Stimulated activated CD4-positive, alpha-beta T cell treated with anti-CD3 and anti-CD28 coated beads, Interleukin-4, amount 100 ng/mL, for 24 hours (primary cell): ENCODE measurements at places on chromosomes 16 and 17.

DNA sequence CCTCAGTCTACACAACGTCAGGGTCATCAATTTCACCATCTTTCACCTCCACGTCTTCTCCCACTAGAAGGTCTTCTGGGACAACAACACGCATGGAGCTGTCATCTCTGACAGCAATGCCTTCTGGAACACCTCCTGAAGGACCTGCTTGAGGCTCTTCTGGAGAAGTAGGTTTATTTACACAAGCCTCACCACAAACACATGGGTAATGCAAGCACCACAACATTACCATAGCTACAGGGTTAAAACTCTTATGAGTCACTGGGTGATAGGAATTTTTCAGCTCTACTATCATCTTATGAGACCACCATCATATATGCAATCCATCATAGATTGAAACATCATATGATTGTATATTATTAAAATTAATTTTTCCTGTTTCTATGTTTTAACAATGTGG is 215.4 kb downstream of the CHD9NB start:
- DNase-seq, result no peak

DNA sequence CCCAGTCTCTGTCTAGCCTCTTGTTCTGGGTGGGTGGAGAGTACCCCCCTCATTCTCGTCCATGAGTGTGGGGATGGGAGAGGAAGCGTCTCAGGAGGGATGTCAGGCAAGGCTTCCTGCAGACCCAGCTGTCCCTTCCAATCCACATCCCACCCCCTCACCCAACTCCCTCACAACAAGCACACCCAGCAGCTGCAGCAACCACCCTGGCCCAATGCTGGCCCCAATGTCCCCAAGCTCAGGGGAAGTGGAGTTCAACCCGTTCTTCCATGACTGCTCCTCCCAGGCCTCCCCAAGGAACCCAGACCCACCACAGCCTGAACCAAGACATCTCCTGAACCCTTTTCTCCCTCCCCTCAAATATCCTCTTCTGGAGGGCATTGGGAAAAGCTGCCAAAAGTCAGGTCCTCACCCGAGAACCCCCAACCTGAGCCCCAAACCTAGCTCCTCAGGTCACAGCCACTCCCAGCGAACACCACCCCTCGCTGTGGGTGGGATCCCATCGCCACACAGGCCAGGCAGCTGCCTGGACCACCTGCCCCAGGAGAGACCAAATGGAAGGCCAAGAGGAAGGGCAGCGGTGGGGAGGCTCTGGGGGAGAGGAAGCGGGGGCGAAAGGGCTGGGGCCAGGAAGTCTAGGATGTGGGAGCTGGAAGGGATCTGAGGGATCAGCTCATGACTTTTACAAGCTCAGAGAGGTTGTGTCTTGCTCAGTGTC is 47.6 kb downstream of the FZD2 start:
- DNase-seq, result no peak

DNA sequence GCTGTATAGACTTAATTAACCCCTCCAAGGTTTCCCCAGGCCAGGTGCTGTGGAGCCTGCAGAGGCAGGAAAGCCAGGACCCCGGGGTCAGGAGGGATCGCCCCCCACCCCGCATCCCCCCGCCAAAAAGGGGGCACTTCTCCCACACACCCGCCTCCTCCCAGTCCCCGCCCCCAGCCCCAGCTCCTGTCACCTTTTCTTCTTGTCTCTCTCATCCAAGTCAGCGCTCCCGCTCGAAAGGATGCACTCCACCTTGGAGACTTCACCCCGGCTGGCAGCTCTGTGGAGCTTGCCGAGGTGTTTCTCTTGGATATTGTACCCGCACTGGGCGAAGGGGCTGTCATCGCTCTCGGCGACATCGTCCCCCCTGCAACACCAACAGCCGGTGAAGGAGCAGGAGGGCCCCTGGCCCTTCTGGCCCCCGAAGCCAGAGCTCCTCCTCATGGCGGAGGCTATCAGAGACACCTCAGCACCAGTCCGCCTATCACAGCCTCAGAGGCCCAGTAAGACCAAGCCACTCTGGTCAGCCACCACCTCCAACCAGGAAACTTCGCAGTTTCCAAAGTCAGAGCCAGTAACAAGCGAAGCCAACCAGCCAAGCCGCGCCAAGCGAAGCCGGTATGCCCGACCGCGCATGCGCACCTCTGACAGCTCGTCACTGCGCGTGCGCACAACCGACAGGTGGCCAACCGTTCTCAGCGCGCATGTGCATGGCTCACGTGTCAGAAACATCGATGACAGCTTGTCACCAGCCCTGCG is 52.5 kb downstream of the SHCBP1 start:
- no peak for DNase-seq

DNA sequence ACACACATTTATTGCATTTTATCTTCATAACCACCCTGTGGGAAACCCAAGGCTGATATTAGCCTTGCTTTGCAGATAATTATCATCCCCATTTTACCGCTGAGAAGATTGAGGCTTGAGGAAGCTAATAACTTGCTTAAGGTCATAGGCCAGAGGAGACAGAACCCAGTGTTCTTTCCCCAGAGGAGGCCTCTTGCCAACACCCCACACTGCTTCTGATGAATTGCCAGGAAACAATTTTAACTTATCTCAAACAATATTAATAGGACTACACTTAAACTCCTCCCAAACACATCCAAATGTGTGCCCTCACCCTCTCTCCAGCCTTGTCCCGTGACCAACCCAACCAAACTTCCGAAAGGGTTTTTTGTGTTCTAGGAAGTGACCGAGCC is 2.1 kb upstream of the SPG7 start:
- DNase-seq, result no peak

DNA sequence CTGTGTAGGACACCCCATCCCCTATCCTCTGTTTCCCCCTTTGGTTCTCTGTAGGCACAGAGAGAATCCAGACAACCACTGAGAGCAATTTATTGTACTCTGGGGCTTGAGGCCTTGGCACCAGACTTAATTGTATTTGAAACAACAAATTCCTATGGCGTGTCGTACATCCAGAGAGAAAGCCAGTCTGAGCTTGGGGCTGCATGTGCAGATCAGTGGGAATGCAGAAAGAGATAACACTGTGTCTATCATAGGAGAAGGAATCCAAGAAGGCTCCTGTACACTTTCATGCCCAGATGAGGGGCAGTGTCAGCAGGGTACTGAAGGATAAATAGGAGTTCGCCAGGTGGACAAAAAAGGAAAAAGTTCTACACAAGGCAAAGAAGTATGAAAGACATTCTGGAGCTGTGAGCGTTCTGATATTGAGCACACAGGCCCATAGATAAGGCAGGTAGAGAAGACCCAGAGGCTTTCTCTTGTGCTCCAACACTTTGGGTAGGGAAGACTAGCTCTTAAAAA is 22.0 kb upstream of the IL4R start:
- no peak for DNase-seq

GRCh38 chr17:75463603-75464002 is 7.2 kb downstream of the TMEM94 start:
- no peak for DNase-seq

DNA sequence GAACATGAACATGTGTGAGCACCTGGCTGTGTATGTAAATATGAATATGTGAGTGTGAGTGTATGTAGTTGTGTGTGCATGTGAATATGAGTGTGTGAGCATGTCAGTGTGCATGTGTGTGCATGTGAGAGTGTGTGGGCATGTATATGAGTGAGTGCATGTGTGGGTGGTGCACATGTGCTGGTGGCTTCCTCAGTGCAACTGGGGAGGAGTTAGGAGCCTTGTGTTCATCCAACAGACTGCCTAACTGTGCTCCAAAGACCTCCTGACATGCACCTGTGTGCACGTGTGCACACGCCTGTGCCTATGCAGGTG is 1.4 kb downstream of the TMEM235 start:
- no peak for DNase-seq

DNA sequence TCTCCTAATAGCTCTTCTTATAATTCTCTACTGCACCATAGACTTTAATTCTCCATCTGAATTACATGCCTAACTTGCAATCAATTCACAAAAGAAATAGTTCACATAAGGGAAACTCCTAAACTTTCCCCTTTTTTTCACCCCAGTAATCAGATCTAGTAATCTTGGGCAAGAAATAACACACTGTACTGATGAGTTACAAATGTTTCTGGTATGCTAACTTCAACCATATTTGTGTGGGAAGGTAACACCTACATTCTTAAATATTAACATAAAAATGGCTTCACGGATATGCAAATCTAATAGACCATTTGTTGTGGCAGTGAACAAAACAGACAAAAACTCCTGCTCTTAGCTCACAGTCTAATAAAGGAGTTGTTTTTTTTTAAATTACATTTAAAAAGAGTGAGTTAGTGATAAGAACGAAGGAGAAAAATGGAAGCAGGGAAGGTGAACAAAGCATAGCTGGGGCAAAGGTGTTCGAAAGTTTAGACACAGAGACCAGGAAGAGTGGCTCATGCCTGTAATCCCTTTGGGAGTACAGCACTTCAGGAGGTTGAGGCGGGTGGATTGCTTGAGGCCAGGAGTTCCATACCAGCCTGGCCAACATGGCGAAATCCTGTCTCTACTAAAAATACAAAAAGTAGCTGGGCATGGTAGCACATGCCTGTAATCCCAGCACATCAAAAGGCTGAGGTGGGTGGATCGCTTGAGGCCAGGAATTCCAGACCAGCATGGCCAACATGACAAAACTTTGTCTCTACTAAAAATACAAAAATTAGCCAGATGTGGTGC is 34.8 kb downstream of the CMTM3 start:
- DNase-seq, result no peak

DNA sequence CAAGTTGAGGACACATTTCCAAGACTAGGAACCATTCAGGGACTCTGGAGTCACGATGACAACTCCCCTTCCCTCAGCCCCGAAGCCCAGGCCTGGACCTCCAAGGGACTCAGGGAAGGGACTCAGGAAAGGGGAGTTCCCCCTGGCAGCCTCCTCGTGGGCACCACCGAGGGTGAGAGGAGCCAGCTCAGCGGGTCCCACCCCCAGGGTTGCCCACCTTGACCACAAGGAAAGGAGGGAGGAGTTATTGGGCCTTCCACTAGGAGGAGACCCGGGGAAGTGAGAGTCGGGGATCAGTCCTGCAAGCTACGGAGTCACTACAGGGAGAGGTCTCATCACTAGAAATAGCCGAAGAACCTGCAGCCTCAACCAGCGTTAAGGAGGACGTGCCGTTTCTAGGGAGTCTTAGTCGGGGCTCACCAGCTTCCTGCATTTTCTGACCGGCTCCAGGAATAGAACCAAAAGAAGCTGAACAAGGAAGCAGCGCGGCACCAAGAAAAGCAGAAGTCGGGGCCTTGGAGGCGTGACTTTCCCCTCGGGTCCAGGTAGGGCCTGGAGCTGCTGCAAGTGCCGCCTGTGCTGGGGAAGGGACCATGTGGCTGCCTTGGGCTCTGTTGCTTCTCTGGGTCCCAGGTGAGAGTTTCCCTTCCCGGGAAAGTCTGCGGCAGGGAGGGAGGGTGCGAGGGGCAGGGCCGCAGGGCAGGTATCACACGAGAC is at the start of gene CD300A:
Gene CD300A, plus strand, starts transcription at position 524 of the 717 bp plus-strand sequence. Its CDS starts 70 bp downstream, at position 594.
- peak; percentile 17 for DNase-seq

DNA sequence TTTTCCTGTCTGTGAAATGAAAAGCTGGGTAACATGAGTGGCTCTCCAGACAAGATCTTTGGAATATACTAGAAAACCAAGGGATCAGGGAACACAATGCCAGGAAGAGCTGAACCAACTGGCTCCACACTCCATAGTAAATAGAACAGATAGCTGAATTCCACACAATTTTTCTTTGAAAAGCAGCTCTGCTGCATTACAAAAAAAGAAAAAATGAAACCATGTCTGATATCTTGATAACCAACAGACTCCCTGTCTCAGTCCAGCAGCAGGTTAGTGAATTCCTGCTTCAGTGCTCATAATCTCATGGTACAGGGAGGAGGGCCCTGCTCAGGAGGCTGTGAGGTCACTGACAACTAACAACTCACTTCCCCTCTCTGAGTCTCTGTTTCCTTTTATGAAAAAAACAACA is 97.1 kb downstream of the CDH11 start:
- no peak for DNase-seq

- no peak for DNase-seq
Observed at GRCh38 chr16:7452090-7452489, 119.4 kb downstream of the RBFOX1 start.

DNA sequence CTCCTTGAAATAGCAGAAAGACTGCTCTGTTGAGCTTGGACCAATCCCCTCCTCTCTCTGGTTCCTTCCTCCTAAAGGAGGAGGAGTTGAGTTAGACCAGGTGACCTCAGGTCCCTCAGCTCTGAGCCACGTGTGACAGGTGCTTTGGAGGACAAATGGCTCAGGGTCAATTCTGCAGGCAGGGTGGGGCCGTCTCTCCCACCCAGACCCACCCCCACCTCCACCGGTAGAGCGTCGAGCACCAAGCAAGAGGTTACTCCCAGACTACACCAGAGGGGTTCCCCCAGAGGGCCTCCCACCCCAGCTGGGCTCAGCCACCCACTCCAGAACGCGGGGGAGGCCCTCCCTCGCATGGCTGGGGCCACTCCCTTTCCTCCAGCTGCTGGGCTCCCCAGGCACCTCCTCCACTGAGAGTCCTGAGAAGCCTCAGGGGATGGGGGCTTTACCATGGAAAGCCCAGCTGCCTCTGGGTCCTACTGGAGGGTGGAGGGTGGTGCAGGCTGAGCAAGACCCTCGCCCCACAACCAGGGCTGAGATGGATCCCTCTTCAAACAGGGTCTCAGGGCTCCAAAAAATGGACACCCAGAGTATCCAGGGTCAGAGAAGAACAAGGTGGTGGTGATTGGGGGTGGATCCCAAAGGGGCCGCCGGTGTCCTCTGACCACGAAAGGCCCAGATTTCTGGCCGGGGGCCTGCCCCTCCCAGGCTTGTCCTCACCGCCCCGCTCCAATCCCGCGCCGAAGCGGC is 7.6 kb downstream of the MYO1C start:
- peak; percentile 29 for DNase-seq

GRCh38 chr17:51401279-51401678 is 140.9 kb downstream of the UTP18 start:
- DNase-seq, result no peak

GRCh38 chr16:4743226-4743878 is 9.0 kb downstream of the DNAAF8 start:
- DNase-seq, result no peak

- DNase-seq, result no peak
Observed at GRCh38 chr17:74733365-74734122, 3.5 kb upstream of the RAB37 start.

- DNase-seq, result no peak
Observed at GRCh38 chr17:28426081-28426519, 20.1 kb upstream of the SLC46A1 start.

DNA sequence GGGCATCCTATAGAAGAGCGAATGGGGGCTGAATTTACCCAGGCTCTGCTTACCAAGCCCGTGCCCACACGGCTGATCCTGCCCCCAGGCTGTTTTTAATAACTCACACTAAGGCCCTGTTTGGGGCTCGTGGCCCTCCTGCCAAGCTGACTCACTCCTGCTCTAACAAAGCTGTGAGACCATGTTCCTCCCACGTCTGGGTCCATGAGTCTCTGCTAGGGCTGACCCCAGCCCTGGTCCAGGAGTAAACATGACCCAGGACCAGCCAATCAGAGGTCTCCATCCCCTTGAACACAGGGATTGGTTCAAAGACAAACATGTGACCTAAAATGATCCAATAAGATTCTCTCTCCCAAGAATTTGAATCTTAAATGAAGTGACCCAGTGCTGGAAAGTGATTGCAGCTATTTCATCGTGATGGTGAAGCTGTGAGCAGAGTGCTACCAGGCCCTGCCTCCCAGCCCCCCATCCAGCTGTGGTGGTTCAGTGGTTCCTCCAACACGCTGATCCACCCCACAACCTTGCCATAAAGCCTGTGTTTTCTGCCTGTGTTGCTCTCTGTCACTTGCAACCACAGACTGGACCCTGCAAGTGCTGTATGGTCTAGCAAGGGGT is 57.2 kb downstream of the C16orf82 start:
- no peak for DNase-seq

GRCh38 chr17:76868176-76868668 is at the start of gene MGAT5B:
MGAT5B (plus strand) TSS chr17:76868404; CDS start chr17:76869030, 626 bp downstream.
- DNase-seq, result peak; percentile 74
